Neural progenitor cell (in vitro differentiated cells): ENCODE measurements at places on chromosomes 2 and 18. TPM values are rescaled to one million over a fixed set of nuclear protein-coding genes. Genes with fewer than 3 reads are reported as not detected.

- H3K27ac ChIP-seq, result no peak overlapping the region
- H3K4me1 ChIP-seq, result peaks cover 11% of the 10 kb centered on the region
- H3K27me3 ChIP-seq, result no peaks in the 10 kb centered on the region
- H3K36me3 ChIP-seq, result no peaks in the 10 kb centered on the region
- DNase-seq, result no peak
These were observed 137.7 kb upstream of the TWIST2 start for GRCh38 chr2:238710032-238710735.

DNA sequence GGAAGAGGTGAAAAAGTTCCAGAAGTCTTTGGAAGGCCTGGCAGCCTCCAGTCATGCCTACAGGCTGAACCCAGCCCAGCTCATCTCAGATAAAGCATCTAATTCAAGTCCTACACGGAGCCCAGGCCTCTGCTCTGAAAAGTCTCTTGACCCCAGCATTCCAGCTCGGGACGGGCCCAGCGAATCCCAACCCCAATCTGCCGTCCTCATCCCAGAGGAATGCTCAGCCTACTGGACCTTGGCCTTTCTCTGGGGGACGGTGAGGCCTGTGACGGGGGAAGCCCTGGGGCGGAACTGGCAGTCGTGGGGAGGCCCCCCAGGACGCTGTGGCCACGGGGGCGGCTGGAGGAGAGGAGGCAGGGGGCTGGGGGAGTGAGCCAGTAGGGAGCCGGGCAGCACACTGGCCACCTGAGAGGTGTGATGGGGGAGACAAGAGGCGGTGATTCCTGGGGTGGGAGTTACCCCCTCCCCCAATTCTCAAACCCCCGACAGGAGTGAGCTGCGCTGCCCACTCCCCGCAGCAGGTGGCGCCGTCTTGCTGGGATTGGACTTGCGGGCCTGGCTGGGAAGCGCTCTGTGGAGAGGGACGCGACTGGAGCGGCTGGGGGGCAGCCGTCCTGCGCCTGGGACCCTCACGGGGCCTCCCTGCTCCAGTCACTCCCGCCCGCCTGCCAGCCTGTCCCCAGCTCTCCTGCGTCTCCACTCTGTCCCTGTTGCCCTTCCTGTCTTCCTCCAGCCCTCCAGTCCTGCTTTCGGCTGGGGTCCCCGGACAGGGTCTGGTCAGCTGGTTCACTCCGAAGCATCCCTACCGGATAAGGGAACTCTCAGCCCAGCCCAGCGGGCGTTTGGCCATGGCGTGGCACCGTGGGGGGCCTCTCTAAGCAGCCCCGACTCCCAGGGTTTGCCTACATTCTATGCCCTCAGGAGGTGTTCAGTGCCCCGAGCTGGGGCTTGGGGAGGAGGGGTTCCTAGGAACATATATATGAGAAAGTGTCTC, 182.6 kb upstream of the HAAO start:
- peaks cover 16% of the 10 kb centered on the region for H3K4me1 ChIP-seq
- H3K27me3 ChIP-seq, result no peaks in the 10 kb centered on the region
- no peak overlapping the region for H3K4me3 ChIP-seq
- DNase-seq, result peak; percentile 84
- no peak overlapping the region for H3K27ac ChIP-seq

DNA sequence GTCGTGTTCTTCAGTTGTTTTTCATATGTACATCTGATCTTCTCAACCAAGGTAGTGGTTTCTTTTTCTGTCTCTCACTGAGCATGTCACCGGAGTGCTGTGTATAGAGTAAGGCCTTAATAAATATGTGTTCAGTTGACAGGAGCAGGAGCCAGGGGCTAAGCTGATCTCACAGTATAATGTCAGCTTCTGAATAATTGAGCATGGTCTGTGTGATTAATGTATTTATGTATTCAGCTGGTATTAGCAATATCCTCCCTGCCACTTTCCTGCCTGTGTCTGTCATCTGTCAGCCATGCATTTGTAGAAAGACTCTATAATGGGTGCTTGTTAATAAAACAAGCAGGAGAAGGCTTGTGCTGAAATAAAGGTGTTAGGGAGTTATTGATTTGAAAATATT, 198.9 kb downstream of the ADCYAP1 start:
- no peaks in the 10 kb centered on the region for H3K4me1 ChIP-seq
- H3K4me3 ChIP-seq, result no peak overlapping the region
- no peaks in the 10 kb centered on the region for H3K36me3 ChIP-seq
- H3K27me3 ChIP-seq, result no peaks in the 10 kb centered on the region
- no peak for DNase-seq

DNA sequence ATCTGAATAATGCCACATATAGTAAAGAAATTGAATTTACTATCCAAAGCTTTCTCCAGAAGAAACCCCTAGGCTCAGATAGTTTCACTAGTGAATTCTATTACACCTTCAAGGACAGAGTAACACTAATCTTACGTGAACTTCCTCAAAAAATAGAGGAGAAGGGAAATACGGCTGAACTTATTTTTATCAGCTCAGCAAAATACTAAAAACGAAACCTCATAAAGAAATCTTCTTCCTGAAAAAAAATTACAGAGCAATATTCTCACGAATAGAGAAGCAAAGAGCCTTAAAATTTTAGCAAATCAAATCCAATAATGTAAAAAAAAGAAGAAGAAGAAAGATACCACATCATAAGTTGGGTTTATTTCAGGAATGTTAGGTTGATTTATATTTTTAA, 14.7 kb downstream of the CAPN13 start:
- no peak overlapping the region for H3K4me3 ChIP-seq
- DNase-seq, result no peak

DNA sequence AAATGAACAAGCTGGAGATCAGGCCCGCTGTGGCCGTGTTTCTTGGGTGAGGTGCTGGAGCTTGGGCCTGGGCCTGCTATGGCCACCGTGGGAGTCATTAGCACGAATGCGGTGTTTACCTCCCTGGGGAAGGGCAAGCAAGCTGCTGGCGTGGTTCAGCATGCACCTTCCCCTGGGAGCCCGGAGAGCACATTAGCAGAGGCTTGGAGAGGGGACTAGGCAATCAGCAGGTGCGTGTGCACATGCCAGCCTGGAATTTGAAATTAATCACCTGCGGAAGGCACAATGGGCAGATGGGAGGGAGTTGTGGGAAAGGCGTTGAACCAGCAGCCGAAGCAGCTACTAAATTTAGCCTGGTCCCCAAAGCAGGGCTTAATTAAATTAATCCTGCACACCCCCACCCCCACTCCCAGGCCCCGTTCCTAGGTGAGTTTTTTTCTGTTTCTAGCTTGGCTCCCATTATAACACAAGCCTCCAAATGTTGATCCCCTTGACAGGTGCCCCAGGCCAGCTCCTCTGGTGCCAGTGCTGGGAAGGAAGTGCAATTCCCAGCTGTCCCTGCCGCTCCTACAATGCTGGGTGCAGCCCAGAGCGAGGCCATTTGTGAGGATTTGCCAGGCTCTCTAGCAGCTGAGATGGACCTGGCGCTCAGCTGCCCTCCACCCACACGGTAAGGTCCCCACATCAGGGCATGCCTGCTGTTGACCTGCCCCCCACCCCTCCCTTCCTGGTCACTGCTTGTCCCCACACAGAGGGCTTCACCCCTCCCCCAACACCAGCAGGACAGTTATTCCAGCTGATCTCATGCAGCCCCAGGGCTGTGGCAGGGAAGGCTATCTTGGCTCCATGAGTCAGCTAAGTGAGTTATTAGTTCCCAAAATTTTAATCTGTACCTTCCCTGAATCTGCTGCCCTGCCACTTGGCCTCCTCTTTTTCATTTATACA, 115.0 kb downstream of the ZBTB7C start:
- H3K27me3 ChIP-seq, result no peaks in the 10 kb centered on the region
- no peaks in the 10 kb centered on the region for H3K36me3 ChIP-seq
- DNase-seq, result no peak
- H3K4me3 ChIP-seq, result no peak overlapping the region
- peaks cover 28% of the 10 kb centered on the region for H3K4me1 ChIP-seq
- no peak overlapping the region for H3K27ac ChIP-seq

- H3K36me3 ChIP-seq, result no peaks in the 10 kb centered on the region
- H3K27me3 ChIP-seq, result peaks cover 20% of the 10 kb centered on the region
- H3K27ac ChIP-seq, result no peak overlapping the region
- peak overlapping the region; percentile 57 for H3K4me3 ChIP-seq
- H3K4me1 ChIP-seq, result peaks cover 9% of the 10 kb centered on the region
These were observed 51.9 kb downstream of the SLC4A1AP start for GRCh38 chr2:27715318-27716210.

DNA sequence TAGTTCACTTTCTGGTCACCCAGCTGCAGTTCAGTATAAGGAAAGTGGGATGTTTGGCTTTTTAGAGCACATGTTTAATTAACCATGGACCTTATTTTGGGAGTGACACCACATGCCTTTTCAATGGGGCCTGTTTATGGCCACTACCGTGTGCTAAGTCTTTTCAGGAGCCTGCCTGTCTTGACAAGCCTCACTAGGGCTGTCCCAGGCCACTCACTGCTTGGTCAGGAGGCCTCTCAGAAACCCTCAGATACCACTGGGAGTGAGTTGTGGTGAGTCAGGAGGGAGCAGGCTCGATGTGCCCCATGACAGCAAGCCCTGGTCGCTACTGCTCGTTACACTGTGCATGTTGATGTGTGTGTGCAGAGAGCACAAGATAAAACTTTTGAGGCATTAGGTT, 123.0 kb downstream of the MAP4K4 start:
- H3K4me1 ChIP-seq, result peaks cover 46% of the 10 kb centered on the region
- no peaks in the 10 kb centered on the region for H3K27me3 ChIP-seq
- no peak overlapping the region for H3K4me3 ChIP-seq
- peaks cover 2% of the 10 kb centered on the region for H3K36me3 ChIP-seq
- no peak for DNase-seq
- H3K27ac ChIP-seq, result no peak overlapping the region

DNA sequence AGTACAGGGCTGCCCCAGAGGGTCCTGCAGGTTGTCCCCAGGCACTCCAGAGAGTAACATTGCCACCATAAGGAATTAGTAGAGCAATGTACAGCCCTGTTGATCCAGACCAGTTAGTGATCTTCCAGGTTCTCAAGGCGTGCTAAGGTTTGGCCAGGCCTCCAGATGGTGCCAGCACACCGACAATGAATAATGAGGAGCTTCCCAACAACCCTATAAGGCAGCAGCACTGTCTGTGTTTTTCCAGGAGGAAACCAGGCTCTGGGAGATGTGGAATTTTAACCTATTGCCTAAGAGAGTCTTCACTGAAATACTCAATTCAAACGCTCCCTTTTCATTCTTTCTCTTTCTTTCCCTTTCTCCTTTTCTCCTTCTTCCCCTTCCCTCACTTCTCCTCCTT, 122.1 kb downstream of the MGAT5 start:
- DNase-seq, result peak; percentile 22
- no peak overlapping the region for H3K4me3 ChIP-seq
- H3K27ac ChIP-seq, result no peak overlapping the region
- H3K36me3 ChIP-seq, result no peaks in the 10 kb centered on the region

- no peaks in the 10 kb centered on the region for H3K36me3 ChIP-seq
- H3K27me3 ChIP-seq, result no peaks in the 10 kb centered on the region
- DNase-seq, result no peak
- H3K4me3 ChIP-seq, result no peak overlapping the region
- H3K27ac ChIP-seq, result no peak overlapping the region
These were observed 19.1 kb downstream of the NETO1 start for GRCh38 chr18:72848503-72849237.

GRCh38 chr2:233598952-233599351, 18.5 kb upstream of the UGT1A8 start:
- H3K36me3 ChIP-seq, result no peaks in the 10 kb centered on the region
- H3K4me3 ChIP-seq, result no peak overlapping the region
- H3K27ac ChIP-seq, result no peak overlapping the region
- DNase-seq, result no peak
- no peaks in the 10 kb centered on the region for H3K27me3 ChIP-seq
- no peaks in the 10 kb centered on the region for H3K4me1 ChIP-seq

DNA sequence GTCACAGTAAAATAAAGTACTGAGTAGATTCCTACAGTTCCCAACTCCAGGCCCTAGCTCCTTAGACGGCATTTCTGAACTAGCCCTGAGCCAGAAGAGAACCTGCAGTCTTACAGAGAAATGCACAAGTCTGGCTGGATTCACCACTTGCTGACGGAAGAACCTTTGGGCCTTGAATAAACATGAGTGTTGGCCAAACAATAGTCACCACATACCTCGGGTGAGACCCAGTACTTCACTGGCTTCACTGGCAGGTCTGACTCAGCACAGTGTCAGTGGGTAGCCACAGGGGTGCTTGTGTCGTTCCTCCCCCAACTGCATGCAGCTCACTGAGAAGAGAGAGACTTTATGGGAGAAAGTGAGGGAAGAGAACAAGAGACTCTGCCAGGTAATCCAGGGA, 88.9 kb downstream of the TMEM185B start:
- no peaks in the 10 kb centered on the region for H3K27me3 ChIP-seq
- H3K4me3 ChIP-seq, result no peak overlapping the region
- no peak for DNase-seq
- H3K36me3 ChIP-seq, result peaks cover 11% of the 10 kb centered on the region
- H3K4me1 ChIP-seq, result no peaks in the 10 kb centered on the region
- H3K27ac ChIP-seq, result no peak overlapping the region

- peaks cover 48% of the 10 kb centered on the region for H3K4me1 ChIP-seq
- H3K36me3 ChIP-seq, result no peaks in the 10 kb centered on the region
- peak; percentile 54 for DNase-seq
- H3K27ac ChIP-seq, result no peak overlapping the region
- no peak overlapping the region for H3K4me3 ChIP-seq
- H3K27me3 ChIP-seq, result no peaks in the 10 kb centered on the region
These were observed 102.0 kb downstream of the CPO start for GRCh38 chr2:207041279-207041678.

DNA sequence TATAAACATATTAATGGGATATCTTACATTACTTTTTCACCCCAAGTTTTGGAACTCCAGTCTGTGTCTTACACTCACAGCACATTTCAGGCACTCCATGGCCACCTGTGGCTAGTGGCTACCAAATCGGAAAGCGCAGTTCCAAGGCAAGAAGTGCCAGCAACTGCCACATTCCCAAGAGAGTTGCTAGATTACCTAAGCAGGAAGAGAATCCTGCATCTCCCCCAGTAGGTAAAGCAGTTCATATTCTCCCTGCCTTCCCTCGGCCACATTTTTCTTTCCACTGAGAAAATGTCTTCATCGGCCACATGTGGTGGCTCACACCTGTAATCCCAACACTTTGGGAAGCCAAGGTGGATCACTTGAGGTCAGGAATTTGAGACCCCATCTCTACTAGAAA, 62.8 kb downstream of the MEX3C start:
- no peaks in the 10 kb centered on the region for H3K27me3 ChIP-seq
- no peak for DNase-seq
- no peak overlapping the region for H3K4me3 ChIP-seq
- no peaks in the 10 kb centered on the region for H3K4me1 ChIP-seq

Gene HAAO
- 0.77 and 2.8 TPM in 2 replicates for total RNA-seq

Gene MEP1B
- total RNA-seq, result not detected in 2 replicates

Gene MAT2A
- total RNA-seq, result 180 and 221 TPM in 2 replicates

Gene FIGN
- 27.7 and 41.1 TPM in 2 replicates for total RNA-seq

Gene ATP8B1
- total RNA-seq, result 0.03 and 0.15 TPM in 2 replicates

Gene TUBB8B
- total RNA-seq, result 0.36 and 0.62 TPM in 2 replicates

Gene UGT1A1
- not detected in 2 replicates for total RNA-seq
